ENCODE measurements at places on chromosomes 4 and X.

DNA sequence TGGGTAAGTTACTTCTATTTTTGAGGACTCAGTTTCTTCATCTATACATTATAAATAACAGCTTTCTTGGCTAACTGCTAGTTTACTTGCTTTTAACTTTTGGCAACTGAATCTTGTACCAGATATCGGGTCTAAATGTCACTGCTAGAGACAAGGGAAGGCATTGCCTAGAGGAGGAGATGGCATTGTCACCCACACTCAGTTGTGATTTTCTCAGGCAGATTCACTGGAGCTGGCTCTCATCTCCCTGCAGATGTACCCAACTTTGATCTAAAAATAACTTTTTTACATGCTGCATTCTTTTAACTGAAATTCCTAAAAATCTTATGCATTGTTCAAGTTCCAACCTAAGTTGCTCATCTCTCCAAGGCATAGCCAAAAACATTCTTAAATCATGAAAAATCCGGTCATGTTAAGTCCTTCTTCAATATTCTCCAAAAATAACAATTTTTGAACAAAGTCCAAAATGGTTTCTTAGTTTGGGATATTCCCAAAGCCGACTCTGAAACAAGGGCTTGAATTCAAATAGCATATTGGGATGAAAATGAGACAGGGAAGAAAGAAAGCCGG lies 469.0 kb upstream of the BOD1L1 start:
- peak; percentile 69 for DNase-seq

DNA sequence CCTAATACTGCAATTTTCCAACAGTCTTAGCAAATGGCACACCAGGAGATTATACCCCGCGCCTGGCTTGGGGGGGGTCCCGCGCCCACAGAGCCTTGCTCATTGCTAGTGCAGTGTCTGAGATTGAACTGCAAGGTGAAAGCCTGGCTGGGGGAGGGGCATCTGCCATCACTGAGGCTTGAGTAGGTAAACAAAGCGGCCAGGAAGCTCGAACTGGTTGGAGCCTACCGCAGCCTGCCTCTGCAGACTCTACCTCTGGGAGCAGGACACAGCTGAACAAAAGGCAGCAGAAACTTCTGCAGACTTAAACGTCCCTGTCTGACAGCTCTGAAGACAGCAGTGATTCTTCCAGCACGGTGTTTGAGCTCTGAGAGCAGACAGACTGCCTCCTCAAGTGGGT lies 172.8 kb upstream of the NAP1L5 start:
- DNase-seq, result no peak

DNA sequence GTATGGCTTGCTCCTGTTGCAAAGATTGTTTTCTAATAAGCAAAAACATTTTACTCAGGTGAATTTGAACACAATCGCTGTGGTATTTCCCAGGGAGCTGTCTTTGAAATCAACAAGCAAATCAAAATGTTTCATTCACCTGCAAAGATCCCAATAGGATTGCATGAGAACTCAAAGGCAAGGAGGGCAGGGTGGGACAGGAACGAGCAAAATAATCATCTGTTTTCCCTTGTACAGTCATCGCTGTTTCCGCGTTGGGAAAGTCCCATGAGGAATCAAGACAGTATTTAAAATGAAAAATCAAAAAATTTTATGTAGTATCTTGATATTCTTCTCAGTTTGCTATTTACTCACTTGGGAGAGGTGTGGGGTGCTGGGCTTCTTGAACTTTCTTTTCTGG lies 198.8 kb downstream of the STIM2 start:
- DNase-seq, result no peak

GRCh38 chr4:3613967-3614730 lies 81.9 kb upstream of the LRPAP1 start:
- no peak for DNase-seq

- no peak for DNase-seq
These were observed 143.9 kb downstream of the GLRA2 start for GRCh38 chrX:14673236-14673635.

DNA sequence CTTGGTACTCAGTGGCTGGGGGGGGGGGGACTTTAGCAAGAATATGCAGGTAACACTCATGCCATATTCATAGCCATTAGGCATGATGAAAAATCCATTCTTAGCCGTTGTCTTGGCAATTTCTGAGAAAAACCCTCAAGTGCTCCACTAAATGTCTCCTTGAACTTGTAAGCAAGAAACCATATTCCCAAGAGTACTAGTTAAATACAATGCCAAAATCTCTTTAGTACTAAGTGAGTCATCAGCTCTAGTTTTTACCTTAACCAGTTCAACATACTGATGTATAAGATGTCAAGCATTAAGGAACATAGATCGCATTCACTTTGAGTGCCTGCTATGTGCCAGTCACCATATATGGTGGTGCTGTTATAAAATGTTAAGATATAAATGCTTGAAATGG lies 27.5 kb downstream of the UBE2D3 start:
- no peak for DNase-seq

DNA sequence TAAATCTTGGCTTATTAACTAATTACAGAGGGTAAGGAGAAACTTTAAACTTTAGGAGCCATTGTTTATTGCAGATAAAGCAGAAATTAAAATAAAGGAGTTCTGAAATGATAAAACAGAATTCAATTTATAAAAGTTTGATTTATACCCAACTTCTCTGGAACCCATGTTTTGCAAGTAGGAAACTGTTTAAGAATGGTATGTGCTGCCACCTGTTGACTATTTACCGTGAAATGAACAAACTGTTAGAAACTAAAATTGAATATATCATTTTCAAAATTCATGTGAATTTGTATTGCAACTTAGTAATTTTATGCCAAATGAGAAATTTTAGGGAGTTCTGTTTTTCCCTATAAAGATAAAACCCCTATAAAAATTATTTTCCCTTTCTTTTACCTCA lies 11.0 kb upstream of the TBC1D8B start:
- DNase-seq, result no peak

DNA sequence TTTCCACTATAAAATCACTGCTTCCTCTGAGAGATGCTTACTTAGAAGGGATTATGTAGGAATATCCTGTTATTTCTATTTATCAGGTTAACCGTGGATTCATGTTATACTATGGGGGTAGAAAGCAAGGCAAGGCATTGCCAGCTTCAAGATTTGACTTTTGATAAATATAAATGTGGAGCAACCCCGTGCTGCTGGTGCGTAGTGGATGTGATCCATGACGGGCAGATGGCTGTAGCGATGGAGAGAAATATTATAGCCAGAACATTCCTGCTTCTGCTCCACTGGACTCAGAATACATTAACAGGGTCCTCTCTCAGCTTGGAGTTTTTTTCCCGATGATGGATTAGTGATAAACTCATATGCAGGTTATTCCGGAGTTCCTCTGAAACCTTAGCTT lies 157.6 kb downstream of the TENM3 start:
- DNase-seq, result no peak

DNA sequence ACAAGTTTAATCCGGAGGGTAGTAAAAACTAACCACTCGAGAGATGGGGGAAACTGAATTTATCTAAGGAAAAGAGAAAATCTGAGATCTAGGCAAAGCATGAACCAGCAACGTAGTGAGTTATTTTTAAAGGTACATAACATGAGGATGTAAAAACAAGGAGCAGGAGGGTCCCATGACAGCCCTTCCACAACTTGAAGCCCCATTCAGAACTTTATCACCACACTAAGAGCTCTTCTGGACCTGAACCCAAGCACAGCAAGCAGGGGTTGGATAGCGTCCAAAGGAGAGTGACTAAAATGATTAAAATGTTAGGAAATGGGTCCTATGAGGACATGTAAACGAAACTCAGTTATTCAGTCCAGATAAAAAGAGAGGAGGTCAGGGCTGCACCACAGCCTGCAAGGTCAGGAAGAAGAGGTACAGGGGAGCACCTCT lies 16.2 kb downstream of the SH3RF1 start:
- DNase-seq, result peak; percentile 61

GRCh38 chrX:134685668-134686067 lies 27.4 kb upstream of the PLAC1 start:
- DNase-seq, result no peak

GRCh38 chr4:168685136-168685809 lies 188.4 kb downstream of the PALLD start:
- DNase-seq, result no peak

GRCh38 chrX:110001740-110002299 lies 1.1 kb upstream of the TMEM164 start:
- no peak for DNase-seq

DNA sequence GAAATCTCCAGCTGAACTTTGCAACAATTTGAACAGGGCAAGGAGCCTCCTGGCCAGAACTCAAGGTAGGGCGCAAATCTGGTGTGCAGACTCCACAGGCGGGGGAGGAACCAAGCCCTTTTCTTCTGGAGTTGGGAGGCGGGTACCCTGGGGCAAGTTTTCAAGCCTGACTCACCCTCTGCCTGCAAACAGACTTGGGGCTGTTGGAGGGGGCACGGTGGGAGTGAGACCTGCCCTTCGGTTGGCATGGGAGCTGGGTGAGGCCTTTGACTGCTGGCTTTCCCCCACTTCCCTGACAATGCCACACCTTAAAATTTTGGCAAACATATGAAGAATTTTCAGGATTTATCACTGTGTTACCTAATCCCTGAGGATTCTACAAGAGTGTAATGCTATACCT lies 709.8 kb upstream of the DIAPH2 start:
- no peak for DNase-seq

DNA sequence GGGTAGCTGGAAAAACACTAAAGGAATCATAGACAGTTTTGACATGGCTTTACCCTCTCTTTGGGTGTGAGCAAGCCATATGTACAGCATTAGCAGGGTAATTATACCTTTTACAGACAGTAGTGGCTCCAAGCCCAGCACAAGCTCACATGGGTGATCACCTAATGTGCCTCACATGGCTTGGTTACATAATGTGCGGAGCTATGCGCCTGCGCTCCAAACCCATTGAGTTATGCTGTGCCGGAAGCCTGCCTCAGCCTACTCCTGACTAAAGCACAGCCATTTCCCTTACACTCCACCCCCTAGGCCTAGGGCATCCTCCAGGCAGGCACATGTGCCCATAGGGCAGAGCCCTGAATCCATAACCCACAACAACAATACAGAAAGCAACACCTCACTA lies 6.5 kb upstream of the TSPAN5 start:
- no peak for DNase-seq

- no peak for DNase-seq
These were observed 116.2 kb upstream of the GALNT7 start for GRCh38 chr4:173052439-173052838.

- no peak for DNase-seq
These were observed 32.8 kb downstream of the CLDN2 start for GRCh38 chrX:106952988-106953387.

DNA sequence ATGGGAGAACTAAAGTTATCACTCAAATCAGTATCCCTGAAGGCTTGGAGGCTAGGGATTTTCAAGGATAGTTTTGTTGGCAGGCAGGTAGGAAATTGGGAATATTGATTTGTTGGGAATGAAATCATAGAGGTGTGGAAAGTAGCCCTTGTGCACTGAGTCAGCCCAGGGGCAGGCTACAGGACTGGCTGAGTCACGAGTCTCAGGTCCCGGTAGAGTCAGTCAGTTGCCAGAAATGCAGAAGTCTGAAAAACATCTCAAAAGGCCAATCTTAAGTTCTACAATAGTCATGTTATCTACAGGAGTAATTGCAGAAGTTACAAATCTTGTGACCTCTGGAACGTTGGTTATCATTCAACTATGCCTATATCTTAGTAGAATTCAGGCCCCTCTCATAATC lies 153.1 kb downstream of the GC start:
- no peak for DNase-seq

GRCh38 chrX:31038575-31039326 lies 33.1 kb downstream of the FTHL17 start:
- DNase-seq, result no peak

GRCh38 chr4:68865188-68865638 lies 49.4 kb downstream of the UGT2B10 start:
- DNase-seq, result no peak

GRCh38 chrX:7263961-7264360 lies 116.0 kb upstream of the PUDP start:
- DNase-seq, result no peak

DNA sequence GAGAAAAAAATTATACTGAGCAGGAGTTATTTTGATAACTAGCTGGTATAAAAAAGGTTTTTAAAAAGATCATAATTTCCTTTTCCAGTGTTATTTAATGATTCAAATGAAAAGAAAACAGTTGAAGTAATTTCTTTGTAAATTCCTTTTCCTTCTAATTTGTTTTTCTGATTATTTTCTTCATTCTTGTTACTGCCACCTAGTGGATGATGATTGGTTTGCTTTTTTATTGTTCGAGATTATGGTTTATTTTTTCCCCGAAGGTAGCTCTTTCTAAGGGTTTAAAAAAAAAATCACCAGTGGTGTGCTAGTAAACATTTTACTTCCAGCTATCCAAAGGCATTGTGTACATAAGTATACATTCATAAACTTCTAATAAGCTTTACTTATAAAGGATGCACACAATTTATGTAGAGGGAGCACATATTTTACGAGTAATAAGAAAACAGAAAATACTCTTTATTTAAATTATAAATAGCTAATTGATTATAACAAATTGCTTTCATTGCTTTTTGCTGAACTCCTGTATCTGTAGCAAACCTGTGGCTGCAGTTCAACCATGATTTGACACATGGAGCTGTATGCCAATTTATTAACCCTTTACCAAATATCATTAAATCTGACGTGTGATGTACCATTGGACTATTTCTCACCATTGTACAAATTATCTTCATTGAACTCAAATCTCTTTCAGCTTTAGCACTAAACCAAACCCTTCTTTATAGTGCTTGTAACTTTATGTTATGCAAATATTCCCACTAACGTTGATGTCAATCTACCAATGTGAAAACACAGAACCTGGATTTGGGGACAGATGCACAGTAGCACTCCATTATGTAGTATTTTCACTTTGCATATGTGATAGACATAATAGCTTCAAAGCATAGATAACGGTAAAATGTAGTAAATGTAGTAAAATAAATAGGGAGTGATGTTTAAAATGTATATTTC lies 97.8 kb upstream of the ANK2 start:
- DNase-seq, result no peak

DNA sequence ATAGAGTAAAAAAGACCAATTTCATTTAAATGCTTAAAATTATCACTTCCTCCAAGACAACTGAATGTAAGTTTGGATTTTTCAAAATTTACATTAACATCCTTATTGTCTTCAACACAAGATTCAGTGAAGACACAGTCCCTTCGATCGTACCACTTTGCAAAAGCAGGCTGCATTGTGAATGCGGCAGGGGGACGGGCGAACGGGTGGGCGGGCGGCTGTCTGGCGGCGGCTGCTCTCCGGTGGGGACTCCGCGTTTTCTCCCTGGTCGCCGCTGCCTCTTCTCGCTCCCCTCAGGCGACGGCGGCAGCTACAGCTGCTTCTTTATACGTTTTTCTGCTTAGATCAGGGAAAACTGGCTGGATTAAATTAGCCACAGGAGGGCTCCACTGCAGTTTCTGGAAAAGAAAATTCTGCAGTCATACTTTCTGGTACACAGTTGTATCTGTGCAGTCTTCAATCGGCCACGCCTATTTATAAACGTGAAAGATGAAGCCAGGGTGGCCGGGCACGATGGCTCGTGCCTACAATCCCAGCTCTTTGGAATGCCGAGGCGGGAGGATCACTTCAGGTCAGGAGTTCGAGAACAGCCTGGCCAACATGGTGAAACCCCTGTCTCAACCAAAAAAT lies 33.9 kb upstream of the HPF1 start:
- no peak for DNase-seq

- no peak for DNase-seq
These were observed 48.6 kb upstream of the PPP2R2C start for GRCh38 chr4:6520978-6521377.

GRCh38 chr4:11634283-11634682 lies 205.6 kb upstream of the HS3ST1 start:
- DNase-seq, result no peak

GRCh38 chr4:92172203-92172602 lies 131.6 kb upstream of the GRID2 start:
- no peak for DNase-seq

- DNase-seq, result no peak
These were observed 110.6 kb downstream of the TTC29 start for GRCh38 chr4:146835096-146835495.
